Fibroblast of the aortic adventitia (primary cell): ENCODE measurements at places on chromosomes 3 and 15.
A peak's percentile ranks its signal among the peaks of the same experiment; 100 is the strongest.

GRCh38 chr3:74564560-74564959, 49.9 kb downstream of the CNTN3 start:
- peak; percentile 43 for DNase-seq

DNA sequence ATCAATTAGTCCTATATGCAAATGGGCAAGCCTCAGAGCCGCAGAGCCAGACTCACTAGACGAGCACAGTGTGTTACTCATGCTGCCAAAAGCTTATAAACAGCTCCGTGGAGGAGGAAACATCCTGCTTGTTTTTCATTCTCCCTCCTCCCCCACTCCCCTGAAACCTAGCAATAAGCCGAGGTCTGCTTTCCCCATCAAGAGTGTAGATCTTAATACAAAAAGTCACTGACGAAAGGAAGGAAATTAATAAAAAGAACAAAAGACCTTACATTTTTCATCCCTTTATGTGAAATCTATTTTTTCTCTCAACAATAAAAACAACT, 88.5 kb downstream of the XXYLT1 start:
- peak; percentile 16 for DNase-seq

GRCh38 chr3:146464783-146465182, 4.6 kb downstream of the PLSCR2 start:
- DNase-seq, result no peak

DNA sequence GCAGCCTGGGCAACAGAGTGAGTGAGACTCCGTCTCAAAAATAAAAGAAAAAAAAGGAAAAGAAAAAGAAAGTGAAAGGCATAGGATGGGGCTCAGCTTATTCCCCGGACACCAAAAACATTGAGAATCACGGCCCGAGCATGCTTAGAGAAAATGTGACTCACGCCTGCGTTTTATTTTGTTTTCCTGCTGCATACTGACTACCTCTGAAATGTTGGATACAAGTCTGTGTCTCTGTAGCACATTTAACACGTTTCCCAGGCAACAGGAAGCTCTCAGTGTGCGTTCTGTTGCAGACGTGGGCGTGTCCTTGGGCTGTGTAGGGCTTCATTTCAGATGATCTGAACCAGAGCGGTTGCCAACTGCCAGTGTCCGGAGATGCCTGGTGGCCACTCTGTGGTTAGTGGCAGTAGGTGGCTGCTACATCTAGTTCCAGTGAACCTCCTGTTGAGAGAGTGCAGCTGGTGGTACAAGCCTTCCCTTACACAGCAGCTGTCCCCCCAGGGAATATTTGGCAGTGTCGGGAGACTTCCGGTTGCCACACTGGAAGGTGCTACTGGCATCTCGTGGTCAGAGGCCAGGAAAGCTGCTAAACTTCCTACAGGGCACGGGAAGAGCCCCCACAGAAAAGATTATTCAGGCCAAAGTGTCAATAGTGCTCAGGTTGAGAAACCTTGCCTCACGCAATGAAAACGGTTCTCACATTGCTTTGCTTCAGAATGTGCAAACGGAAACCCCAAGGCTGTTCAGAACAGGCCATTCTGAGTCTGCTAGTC, 3.0 kb downstream of the SLC51A start:
- peak; percentile 84 for DNase-seq

- DNase-seq, result no peak
Measured at GRCh38 chr15:36826948-36827347, 247.5 kb downstream of the CDIN1 start.

DNA sequence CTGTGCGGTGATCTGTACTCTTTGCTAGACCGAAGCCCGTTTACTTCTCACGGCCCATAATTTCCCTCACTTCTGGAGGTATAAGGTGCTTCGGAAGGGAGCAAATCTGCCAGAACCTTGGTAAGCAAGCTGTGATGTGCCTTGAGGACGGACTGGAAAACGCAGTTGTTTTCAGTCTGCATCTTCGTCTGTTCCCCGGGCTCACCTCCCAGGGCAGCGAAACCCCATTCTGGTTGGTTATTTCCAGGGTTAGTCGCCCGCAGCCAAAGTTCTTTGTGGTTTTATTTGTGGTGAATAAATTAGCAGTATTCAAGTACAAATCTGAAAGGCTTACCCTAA, 401 bp downstream of the RAMAC start:
- peak; percentile 36 for DNase-seq

- no peak for DNase-seq
Measured at GRCh38 chr3:32778389-32778788, 39.4 kb upstream of the TRIM71 start.

GRCh38 chr3:2540115-2540514, 441.4 kb downstream of the CNTN4 start:
- no peak for DNase-seq

- DNase-seq, result no peak
Measured at GRCh38 chr3:182007441-182007840, 295.7 kb downstream of the SOX2 start.

- DNase-seq, result peak; percentile 86
Measured at GRCh38 chr3:106183762-106184391, 315.1 kb upstream of the CBLB start.

- no peak for DNase-seq
Measured at GRCh38 chr3:157581371-157581770, 78.2 kb upstream of the VEPH1 start.

DNA sequence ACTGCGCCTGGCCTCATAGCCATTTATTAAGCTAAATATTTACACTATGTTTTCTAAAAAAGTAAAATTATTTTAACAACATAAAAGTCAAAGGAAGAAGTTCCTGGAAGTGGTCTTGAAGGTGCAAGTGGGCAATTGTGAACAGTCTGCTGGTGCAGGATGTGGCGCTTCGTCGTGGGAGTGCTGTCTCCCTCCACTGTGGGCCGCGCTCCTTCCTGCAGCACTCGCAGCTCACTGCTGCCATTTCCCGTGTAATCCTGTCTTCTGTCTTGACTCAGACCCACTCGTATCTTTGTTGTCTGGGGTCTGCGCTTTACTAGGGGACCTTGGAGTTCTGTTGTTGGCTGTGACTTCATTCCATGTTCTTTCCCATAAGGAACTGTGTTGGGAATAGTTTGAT, 56.3 kb downstream of the APBA2 start:
- no peak for DNase-seq

DNA sequence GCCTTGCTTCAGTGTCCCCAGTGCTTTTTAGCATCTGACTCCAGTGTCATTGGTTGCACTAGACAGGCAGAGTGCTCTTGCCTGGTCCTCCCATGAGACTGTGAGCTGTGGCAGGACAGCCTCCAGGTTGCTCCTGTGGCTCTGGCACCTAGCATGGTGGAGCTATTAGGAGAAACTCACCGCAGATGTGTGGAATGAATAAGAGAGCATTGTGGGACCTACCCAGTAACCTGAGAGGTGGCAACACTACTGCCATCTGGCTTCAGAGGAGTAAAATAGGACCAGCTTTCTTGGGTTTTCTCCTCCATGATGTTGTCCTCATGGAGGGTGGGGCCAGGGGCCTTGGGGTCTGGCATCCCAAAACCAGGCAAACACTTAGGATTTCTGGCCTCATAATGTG, 183.6 kb downstream of the EPHB1 start:
- no peak for DNase-seq

- peak; percentile 67 for DNase-seq
Measured at GRCh38 chr3:42067326-42067725, 23.8 kb upstream of the TRAK1 start.

DNA sequence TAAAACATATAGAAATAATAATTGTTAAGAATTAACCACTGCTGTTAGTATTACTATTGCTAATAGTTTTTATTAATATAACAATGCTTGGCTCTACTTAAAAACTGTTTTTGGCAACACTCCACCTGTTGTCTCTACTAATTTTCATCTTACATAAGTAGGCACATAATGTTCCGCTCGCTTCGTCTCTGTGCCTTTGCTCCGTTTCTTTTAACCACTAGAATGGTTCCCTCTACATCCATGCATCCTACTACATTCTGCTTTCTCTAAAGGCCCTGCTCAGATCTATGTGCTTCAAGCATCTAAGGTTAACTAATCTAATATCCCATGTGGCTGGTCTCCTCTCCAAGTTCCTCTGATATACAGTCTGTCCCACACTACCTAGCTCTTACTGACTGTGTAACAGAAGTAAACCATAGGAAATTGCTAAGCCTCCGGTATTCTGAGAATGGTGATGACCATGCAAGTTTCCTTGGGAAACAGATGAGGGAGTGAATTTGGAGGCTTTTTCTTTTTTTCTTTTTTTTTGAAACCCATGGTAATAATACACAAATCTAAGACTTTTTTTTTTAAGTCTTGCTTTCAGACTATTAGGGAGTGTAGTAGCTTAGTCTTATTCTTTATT, 138.3 kb downstream of the P3H2 start:
- peak; percentile 45 for DNase-seq
